ENCODE measurements at places on chromosomes 4 and X.

DNA sequence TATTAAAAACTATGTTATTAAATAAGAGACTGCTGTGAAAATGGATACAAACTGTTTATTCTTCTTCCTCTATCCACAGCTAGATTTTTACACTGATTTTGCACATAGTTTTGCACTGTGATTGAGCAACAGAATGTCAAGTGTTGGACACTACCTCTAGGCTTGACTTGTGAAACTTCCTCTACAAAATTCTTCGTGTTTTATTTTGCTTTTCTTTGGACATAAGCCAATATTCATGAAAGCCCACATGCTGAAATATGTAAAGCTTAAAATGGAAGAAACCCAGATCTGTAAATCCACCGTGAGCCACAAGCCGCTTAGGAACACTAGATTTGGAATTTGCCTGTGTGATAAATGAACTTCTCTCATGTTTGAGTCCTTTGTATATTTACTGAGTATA is 849.4 kb downstream of the FSTL5 start:
- no peak for DNase-seq

DNA sequence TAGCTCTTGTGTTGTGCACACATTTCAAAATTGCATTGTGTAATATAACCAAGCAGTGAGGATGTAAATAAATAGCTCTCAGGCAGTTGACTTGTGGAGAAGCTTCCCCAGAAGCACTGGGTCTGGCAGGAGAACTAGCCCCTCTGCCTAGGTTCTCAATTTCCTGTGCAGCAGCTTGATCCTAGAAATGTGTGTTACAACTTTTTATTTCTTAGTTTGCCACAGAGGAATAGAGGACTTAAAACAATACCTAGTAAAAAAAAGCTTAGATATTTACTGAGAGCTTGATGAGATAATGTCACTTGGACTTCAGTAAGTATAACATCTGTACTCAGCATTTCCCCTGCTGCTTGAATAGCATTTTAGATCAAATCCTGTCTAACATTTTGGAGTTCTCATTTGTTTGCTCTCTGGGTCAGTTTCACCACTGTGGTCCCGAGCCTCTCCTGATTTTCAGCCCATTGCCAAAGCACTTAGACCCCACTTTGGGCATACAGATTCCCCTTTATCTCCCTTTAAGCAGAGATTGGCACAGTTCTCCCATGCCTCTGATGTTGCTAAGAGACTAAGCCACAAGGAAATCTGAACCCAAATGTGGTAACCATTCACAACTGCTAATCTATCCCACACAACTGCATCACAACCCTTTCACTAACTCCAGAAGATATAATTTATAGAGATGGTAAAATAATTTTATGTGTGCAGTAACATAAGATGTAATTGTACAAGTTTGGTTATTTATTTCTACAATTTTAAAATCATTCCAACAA is 98.2 kb upstream of the NRK start:
- no peak for DNase-seq

DNA sequence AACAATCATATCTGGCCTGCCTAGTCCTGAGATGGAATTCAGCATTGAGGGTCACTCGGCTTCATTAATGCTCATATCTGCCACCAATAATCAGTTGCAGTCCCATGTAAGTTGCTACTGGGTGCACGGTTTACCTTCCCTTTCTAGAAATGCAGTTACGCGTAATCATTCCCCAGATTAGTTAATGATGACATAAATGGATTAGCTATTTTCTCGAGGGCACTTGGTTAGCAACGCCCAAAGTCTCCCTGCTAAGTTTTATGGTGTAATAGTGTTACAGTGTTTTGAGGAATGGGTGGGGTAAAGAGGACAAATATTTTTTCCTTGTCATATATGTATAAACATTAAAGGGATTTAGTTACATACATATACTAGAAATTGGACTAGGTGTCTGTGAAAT is 118.8 kb downstream of the MID1 start:
- no peak for DNase-seq

- no peak for DNase-seq
These were observed 105.7 kb downstream of the AGTR2 start for GRCh38 chrX:116276261-116276660.

GRCh38 chrX:19410259-19410658 is 66.5 kb downstream of the PDHA1 start:
- no peak for DNase-seq

DNA sequence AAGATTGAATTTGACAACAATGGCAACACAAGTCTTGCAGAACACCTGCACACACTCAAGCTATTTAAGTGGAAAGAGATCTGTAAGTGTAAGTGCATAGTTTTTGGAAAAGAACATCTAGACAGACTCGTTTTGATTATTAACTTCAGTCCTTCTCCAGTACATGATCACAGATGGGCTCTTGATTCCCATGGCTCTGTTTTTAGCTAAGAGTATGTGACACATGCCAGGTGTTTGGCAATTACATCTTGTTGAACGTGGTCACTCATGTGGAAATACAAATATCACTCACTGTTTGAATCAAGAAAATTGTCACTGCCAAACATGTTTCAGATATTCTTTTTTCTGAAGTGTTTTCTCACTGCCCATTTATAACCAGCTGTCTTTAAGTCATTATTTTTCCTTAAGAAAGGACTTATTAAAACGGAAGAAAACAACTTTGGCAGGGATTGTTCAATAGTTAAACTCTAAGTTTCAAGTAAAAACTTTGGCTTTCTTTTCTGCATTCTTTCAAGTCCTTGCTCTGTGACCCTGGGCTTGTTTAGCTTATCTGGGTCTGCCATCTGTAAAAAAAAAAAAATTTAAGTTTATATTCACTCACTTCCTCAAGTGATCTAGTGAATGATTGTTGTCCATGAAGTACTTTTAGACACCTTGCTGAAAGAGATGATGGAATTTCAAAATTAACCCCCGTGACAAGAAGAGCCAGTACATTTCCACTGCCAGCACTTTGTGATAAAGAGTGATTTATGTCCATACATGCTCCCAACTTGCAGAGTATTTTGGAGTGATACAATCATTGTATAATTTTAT is 125.4 kb downstream of the ATXN3L start:
- DNase-seq = no peak

GRCh38 chr4:183411291-183411861 is 33.1 kb upstream of the CDKN2AIP start:
- DNase-seq = no peak

- no peak for DNase-seq
These were observed 260.5 kb downstream of the SPATA18 start for GRCh38 chr4:52311464-52312125.

GRCh38 chr4:56859841-56860240 is 38.3 kb upstream of the SPINK2 start:
- no peak for DNase-seq

- DNase-seq = no peak
These were observed 67.4 kb downstream of the AFF2 start for GRCh38 chrX:148567779-148568178.

- DNase-seq = no peak
These were observed 208.3 kb upstream of the MID1 start for GRCh38 chrX:10828640-10829039.

- no peak for DNase-seq
These were observed 1310.7 kb upstream of the TENM3 start for GRCh38 chr4:180932370-180933001.

- no peak for DNase-seq
These were observed 4.0 kb upstream of the NKX3-2 start for GRCh38 chr4:13548059-13548983.

DNA sequence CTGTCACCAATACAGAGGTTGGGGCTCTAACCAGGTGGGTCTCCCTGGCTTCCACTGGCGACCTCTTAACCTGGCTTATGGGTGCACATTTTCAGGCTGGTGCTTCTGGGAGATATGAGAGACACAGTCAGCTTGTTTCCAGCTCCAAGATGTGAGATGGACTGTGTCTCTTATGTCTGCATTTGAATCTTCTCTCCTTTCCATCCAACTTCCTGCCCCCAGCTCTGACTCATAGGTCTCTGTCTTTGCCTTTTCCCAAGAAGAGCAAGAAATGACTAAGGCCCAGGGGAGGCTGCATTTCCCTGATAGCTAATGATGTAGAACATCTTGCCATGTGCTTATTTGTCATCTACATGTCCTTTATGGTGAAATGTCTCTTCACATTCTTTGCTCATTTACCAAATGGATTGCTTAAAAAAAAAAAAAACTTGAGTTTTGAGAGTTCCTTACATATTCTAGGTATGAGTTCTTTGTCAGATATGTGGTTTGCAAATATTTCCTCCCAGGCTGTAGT is 3.2 kb upstream of the UXT start:
- DNase-seq = no peak

All from activated T-helper 9 cell treated with anti-CD3 and anti-CD28 coated beads, Interleukin-2, amount 50 U/mL, for 16 hours (primary cell).